Forelimb muscle (tissue), 1 donor: ENCODE measurements at places on chromosomes 6 and 20. TPM values are rescaled to one million over a fixed set of nuclear protein-coding genes. Genes with fewer than 3 reads are reported as not detected.

The POU5F1 gene
- 0.56 TPM for polyA plus RNA-seq

The RAET1G gene
- 0.30 TPM for polyA plus RNA-seq

The ARHGAP40 gene
- polyA plus RNA-seq = not detected

The NNAT gene
- polyA plus RNA-seq = 623 TPM

The HSPA12B gene
- 21.4 TPM for polyA plus RNA-seq

The EEF1E1 gene
- 20.4 TPM for polyA plus RNA-seq

The TCP11 gene
- 0.27 TPM for polyA plus RNA-seq

The TCF15 gene
- 5.3 TPM for polyA plus RNA-seq

The MOG gene
- polyA plus RNA-seq = not detected

The MCCD1 gene
- polyA plus RNA-seq = not detected

The GMEB2 gene
- polyA plus RNA-seq = 6.8 TPM

The CALHM4 gene
- polyA plus RNA-seq = not detected

The MOXD1 gene
- 2.8 TPM for polyA plus RNA-seq

The KIAA0408 gene
- 16.1 TPM for polyA plus RNA-seq

The CRISP2 gene
- not detected for polyA plus RNA-seq

The HLA-DRB1 gene
- 9.4 TPM for polyA plus RNA-seq

The MYO6 gene
- 5.8 TPM for polyA plus RNA-seq

The CRIP3 gene
- polyA plus RNA-seq = 1.7 TPM

The SLC22A1 gene
- 0.85 TPM for polyA plus RNA-seq

The PSMB8 gene
- polyA plus RNA-seq = 11.8 TPM

The HLA-G gene
- polyA plus RNA-seq = 3.3 TPM

The SUMO4 gene
- 0.53 TPM for polyA plus RNA-seq

The KCNQ5 gene
- 0.85 TPM for polyA plus RNA-seq

The PTCRA gene
- polyA plus RNA-seq = not detected

The SLC35D3 gene
- polyA plus RNA-seq = 0.06 TPM

The ABT1 gene
- polyA plus RNA-seq = 9.7 TPM

The LRRC73 gene
- polyA plus RNA-seq = 0.16 TPM

The GPR6 gene
- not detected for polyA plus RNA-seq

The NRN1 gene
- polyA plus RNA-seq = 28.1 TPM

The BMP2 gene
- polyA plus RNA-seq = 1.8 TPM

The AFG1L gene
- polyA plus RNA-seq = 6.4 TPM

The TMEM200A gene
- polyA plus RNA-seq = 12.7 TPM

The TRERF1 gene
- polyA plus RNA-seq = 7.6 TPM

The GHRH gene
- polyA plus RNA-seq = not detected

The PTPN1 gene
- polyA plus RNA-seq = 18.1 TPM

The HS3ST5 gene
- 0.54 TPM for polyA plus RNA-seq

The RWDD2A gene
- polyA plus RNA-seq = 3.0 TPM

The CALHM6 gene
- polyA plus RNA-seq = 1.5 TPM

The PROCR gene
- polyA plus RNA-seq = 35.5 TPM

The E2F3 gene
- polyA plus RNA-seq = 7.5 TPM

The LHFPL5 gene
- not detected for polyA plus RNA-seq

The CAP2 gene
- polyA plus RNA-seq = 203 TPM

The OR2B6 gene
- not detected for polyA plus RNA-seq
